Esophagus squamous epithelium (tissue), 5 donors: ENCODE measurements at places on chromosomes 1 and 21.

GRCh38 chr1:48735796-48736195 is 40.9 kb downstream of the BEND5 start:
- no peak for DNase-seq

DNA sequence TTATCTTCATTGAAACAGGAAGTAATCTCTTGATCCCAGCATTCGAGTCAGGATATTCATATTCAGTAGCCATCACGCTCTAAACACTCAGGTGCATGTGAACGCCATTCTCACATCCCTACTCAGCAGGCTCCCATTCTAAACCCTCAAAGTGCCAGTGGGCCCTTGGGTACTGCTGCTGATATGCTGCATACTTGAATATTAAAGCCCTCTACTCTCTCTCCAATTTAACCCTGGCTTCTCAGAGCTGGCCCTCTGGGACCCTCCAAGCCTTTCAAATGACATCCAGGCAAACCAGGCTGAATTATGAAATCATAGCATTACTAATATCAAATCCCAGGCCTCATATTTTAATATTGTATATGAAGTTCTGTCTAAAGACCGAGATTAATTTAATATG is 468.2 kb downstream of the NUF2 start:
- DNase-seq, result no peak

DNA sequence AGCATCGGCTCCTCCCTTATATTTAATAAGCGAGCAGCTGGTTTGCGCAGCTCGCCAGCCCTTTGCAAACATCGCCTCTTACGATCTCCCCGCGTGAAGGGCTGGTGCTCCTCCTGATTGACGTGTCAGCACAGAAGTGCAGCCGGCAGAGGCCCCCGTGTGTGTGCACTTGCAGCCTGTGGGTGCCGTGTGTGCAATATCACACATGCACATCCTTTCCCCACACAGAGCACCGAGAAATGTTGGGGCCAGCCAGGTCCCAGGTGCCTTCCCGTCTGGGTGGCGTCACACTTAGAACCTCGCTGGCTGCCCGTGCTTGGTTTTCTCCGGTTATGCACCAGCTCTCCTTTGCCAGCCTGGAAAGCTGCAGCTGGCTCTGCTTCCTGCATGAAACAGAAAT is 126.6 kb upstream of the AJAP1 start:
- no peak for DNase-seq

DNA sequence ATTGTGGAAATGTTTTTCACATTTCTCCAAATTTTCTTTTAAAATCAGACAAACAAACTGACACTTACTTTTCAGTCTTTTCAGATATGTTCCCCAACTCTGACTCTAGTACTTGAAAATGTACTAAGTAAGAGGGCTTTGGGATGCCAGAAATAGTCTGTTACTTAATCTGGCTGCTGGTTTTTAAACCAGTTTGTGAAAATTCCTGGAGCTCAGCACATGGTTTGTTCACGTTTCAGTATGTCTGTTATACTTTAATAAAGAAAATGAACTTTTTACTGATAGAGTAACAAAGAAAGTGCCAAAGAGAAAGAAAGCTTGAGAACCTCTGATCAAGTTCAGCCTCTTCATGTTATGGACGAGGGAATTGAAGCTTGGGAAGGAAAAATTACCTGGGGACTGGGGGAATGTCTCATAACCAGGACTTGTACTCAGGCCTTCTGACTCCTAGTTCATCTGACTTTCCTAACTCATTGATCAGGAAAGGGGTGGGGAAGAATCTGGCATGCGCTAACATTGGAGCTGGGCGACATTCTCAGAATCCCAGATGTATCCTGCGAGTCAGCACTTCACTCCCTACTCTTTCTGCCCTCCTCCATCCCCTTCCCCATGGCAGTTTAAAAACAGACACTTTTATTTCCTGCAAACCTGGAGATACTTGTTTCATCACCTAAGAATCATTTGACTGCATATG is 30.8 kb upstream of the DNAJC6 start:
- no peak for DNase-seq

- DNase-seq, result no peak
These were observed 61.4 kb upstream of the KIRREL1 start for GRCh38 chr1:157932069-157932468.

DNA sequence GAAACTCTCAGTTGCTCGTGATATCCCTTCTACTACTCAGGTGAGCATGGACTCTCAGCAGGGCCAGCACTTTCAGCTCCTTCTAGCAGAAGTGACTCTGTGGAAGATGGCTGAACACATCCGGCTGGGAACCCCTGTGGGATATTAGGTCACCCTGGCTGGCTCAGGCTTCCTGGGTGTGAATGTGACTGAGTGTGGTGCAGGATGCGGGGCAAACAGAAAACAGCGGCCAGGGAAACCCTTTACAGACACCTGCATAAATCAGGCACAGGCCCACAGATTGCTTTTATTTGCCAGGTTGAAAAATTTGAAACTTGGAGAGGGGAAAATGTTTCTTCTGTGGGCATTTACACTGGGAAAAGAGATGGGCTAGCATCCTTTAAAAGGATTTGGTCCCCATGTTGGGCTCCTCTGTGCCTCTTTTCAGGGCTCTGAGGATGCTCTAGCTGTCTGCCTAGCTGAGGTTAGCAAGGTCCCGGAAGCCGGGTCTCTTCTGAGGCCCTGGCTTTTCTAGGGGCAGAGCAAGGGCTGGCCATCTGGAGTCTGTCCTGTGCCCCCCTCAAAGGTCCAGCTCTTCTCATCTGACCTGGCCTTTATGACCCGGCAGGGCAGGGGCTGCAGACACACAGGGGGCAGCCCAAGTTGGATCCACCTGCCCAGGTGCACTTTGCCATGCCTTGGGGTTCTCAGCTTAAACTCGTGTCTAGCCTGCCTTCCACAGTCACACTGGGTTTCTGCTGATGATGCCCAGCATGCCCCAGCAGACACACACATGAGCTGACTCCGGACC is 243.0 kb downstream of the SIPA1L2 start:
- DNase-seq, result no peak
